Right atrium auricular region (tissue), 2 donors: ENCODE measurements at places on chromosomes 6 and 20. TPM values are rescaled to one million over a fixed set of nuclear protein-coding genes. Genes with fewer than 3 reads are reported as not detected.

DNA sequence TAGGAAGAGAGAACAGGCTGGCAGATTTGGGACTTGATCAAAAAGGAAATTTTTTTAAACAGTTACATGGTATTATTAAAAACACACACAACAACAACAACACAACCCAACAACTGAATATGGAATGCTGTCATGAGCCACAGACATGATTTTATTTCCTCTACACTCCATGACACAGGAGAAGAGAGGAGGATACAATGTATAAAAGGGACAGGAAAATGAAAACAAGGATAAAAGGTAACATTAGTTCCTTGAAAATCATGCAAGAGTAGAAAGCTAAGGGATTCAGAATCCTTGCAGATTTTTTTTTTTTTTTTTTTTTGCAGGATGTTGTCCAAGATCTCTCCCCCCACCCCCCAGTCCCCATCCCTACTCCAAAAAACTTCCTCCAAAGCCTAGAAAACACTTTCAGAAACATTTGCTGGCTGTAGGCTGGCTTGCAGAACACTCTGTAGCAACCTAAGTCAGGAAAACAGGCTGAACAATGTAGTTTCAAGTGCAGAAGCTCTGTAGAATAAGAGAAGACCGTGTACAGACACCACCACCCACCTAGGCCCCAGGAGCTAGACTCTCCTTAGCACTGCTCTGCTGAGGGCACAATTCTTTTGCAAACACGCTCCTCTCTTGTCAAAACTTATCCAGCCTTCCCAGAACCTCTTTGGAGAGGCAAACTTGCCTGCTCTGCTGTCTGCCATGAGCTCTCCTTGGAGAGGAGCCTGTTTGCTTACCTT lies 845 bp downstream of the ZMYND8 start:
- peak overlapping the region; percentile 7 for H3K4me3 ChIP-seq
- peaks cover 100% of the 10 kb centered on the region for H3K4me1 ChIP-seq
- H3K27me3 ChIP-seq, result no peaks in the 10 kb centered on the region
- H3K36me3 ChIP-seq, result no peaks in the 10 kb centered on the region
- H3K27ac ChIP-seq, result peak overlapping the region; percentile 97

DNA sequence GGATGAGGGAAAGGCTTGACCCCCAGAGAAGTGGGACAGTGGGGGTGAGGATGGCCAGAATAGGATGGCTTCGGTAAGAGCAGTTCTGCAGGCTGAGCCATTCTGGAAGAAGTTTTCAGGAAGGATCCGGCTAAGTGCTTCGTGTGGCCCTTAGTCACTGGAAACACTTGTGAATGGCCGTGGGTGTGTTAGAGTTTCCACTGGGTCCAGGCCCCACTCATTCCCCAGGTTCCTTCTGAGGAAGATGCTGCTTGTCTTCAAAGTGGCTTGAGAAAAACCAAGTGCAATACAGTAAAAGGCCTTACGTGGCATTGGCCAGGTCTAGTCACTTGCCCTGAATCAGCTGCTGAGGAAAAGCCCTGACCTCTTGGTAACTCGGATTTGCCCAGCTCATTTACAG lies 27.9 kb downstream of the MANBAL start:
- H3K27ac ChIP-seq, result no peak overlapping the region
- H3K4me3 ChIP-seq, result no peak overlapping the region
- no peaks in the 10 kb centered on the region for H3K4me1 ChIP-seq
- no peaks in the 10 kb centered on the region for H3K27me3 ChIP-seq
- H3K36me3 ChIP-seq, result peaks cover 14% of the 10 kb centered on the region

ABHD16A gene
- 29.4 TPM for total RNA-seq

DNA sequence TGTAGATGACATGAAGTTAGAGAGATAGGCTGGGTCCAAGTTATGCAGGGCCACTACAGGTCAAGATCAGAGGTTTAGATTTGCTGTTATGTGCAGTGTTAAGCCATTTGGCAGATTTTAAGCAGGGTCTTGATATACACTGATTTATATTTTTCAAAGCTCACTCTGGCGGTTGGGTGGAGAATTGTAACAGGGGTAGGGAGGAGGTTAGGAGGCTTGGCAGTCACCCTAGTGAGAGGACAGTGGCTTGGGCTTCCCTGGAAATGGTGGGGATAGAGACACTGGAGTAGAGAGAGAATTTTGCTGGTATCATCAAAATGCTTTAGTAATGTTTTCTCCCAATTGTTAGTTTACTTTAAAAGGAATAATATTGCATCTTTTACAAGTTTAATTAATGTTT lies 149.5 kb upstream of the SUPT3H start:
- DNase-seq, result no peak
- H3K27ac ChIP-seq, result no peak overlapping the region
- no peaks in the 10 kb centered on the region for H3K36me3 ChIP-seq
- H3K27me3 ChIP-seq, result no peaks in the 10 kb centered on the region

CYP24A1 gene
- total RNA-seq, result not detected

- no peaks in the 10 kb centered on the region for H3K36me3 ChIP-seq
- no peak for DNase-seq
- H3K27me3 ChIP-seq, result no peaks in the 10 kb centered on the region
- no peak overlapping the region for H3K4me3 ChIP-seq
- H3K4me1 ChIP-seq, result no peaks in the 10 kb centered on the region
- H3K27ac ChIP-seq, result peak overlapping the region; percentile 96
Measured at GRCh38 chr20:1897541-1897940, 2.3 kb downstream of the SIRPA start.

RAET1G gene
- total RNA-seq, result 1.5 TPM

CRISP3 gene
- total RNA-seq, result not detected

- peaks cover 10% of the 10 kb centered on the region for H3K4me1 ChIP-seq
- DNase-seq, result no peak
- peak overlapping the region; percentile 53 for H3K4me3 ChIP-seq
- H3K36me3 ChIP-seq, result no peaks in the 10 kb centered on the region
Measured at GRCh38 chr6:154994836-154995253, 270 bp upstream of the TIAM2 start.

GRCh38 chr20:43238266-43238665 lies 48.6 kb upstream of the PTPRT start:
- H3K27ac ChIP-seq, result no peak overlapping the region
- no peaks in the 10 kb centered on the region for H3K27me3 ChIP-seq
- H3K4me3 ChIP-seq, result no peak overlapping the region
- H3K4me1 ChIP-seq, result no peaks in the 10 kb centered on the region
- H3K36me3 ChIP-seq, result no peaks in the 10 kb centered on the region
- no peak for DNase-seq

- H3K27ac ChIP-seq, result peak overlapping the region; percentile 93
- H3K27me3 ChIP-seq, result no peaks in the 10 kb centered on the region
- DNase-seq, result no peak
Measured at GRCh38 chr6:26215585-26216358, 128.5 kb downstream of the HFE start.

DNA sequence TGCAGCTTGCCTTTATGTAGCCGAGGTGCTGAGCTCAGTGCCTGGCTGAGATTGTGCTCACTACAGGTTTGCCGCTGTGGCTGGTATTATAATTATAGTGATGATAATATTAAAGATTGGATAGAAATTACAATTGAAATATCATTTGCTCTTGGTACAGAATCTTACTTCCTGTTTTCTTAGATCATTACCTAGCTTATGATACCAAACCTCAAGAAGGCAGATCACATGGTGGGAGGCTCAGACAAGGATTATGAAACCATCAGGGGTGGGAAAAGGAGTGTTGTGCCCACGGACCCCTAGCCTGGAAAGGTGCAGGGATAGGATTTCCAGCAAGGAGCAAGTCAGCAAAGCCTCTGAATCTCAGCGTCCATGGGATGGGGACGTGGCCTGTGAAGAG lies 70.6 kb downstream of the IGF2R start:
- H3K4me1 ChIP-seq, result no peaks in the 10 kb centered on the region
- H3K27me3 ChIP-seq, result no peaks in the 10 kb centered on the region
- no peak overlapping the region for H3K4me3 ChIP-seq
- H3K27ac ChIP-seq, result no peak overlapping the region
- peaks cover 21% of the 10 kb centered on the region for H3K36me3 ChIP-seq

- DNase-seq, result no peak
- H3K4me3 ChIP-seq, result no peak overlapping the region
- no peaks in the 10 kb centered on the region for H3K36me3 ChIP-seq
- no peaks in the 10 kb centered on the region for H3K4me1 ChIP-seq
- no peaks in the 10 kb centered on the region for H3K27me3 ChIP-seq
- H3K27ac ChIP-seq, result no peak overlapping the region
Measured at GRCh38 chr6:2434116-2434515, 188.7 kb upstream of the GMDS start.

DNA sequence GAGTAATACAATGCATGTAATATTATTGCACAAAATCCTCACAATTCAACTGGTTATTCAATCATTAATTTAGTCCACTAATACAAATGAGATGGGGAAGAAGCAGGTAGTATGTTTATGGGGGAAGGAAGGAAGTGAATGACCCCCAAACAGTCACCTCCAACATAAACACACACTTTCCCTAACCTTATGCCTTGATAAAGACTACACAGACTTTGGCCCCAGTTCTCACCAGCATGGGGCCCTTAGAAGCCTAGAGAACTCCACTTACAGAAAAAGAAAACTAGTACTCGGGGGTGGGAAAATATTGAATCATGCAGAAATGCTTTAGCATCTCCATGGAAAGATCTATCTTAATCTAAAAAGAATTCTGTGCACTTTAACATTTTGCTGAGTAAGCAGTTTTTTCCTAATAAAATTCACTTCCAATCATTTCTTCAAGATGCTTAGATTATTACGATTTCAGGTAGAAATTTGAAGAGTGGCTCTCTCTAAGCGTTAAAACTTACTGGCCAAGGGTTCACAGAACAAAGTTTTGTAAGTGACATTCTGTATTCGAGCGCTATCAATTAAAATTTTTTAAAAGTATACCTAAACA lies 18.8 kb downstream of the ARHGAP18 start:
- H3K36me3 ChIP-seq, result no peaks in the 10 kb centered on the region
- no peak overlapping the region for H3K4me3 ChIP-seq
- peaks cover 8% of the 10 kb centered on the region for H3K4me1 ChIP-seq
- H3K27ac ChIP-seq, result no peak overlapping the region
- H3K27me3 ChIP-seq, result no peaks in the 10 kb centered on the region

GRCh38 chr6:119476554-119476953 lies 127.0 kb upstream of the MAN1A1 start:
- no peaks in the 10 kb centered on the region for H3K27me3 ChIP-seq
- H3K36me3 ChIP-seq, result no peaks in the 10 kb centered on the region
- no peaks in the 10 kb centered on the region for H3K4me1 ChIP-seq
- H3K27ac ChIP-seq, result no peak overlapping the region

- no peaks in the 10 kb centered on the region for H3K36me3 ChIP-seq
- H3K4me3 ChIP-seq, result no peak overlapping the region
- DNase-seq, result peak; percentile 77
- H3K27me3 ChIP-seq, result no peaks in the 10 kb centered on the region
- peaks cover 16% of the 10 kb centered on the region for H3K4me1 ChIP-seq
Measured at GRCh38 chr6:11772109-11772825, 6.3 kb downstream of the ADTRP start.

GRCh38 chr20:62728028-62728780 lies 19.6 kb downstream of the NTSR1 start:
- H3K4me1 ChIP-seq, result no peaks in the 10 kb centered on the region
- no peak overlapping the region for H3K4me3 ChIP-seq
- no peaks in the 10 kb centered on the region for H3K27me3 ChIP-seq
- no peak for DNase-seq
- no peaks in the 10 kb centered on the region for H3K36me3 ChIP-seq
- no peak overlapping the region for H3K27ac ChIP-seq

DNA sequence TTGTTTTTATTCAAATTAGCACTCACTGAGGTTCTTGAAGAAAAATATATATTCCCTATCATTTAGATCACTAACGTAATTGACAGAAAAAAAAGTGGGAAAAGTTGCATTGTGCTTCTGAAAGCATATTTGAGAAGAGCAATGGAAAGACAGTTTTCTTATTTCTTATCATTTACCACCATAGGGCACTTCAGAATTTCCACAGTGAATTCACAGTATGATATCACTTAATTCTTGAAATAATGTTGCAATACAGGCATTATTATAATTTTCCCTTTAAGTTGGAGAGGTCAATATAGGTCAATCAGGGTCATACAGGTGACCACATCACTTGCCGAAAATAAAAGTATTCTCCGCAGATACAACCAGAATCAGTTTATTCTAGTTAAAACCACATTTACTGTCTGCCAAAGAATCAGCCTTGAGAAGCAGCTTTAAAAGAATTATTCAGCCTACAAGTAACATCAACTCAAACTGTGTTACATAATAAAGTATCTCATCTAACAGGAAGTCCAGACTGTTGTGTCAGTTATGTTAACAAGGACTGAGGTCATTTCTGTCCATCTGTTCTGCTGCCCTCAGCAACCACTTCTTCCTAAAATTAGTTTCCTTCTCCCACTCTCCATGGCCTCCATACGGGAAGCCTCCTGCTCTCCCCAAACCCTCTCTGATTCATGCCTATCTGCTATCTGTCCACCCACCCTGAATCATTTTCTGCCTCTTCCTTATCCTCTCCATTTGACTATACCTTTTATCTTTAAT lies 121.2 kb downstream of the SIM1 start:
- no peak for DNase-seq
- H3K36me3 ChIP-seq, result no peaks in the 10 kb centered on the region
- no peak overlapping the region for H3K4me3 ChIP-seq
- no peaks in the 10 kb centered on the region for H3K27me3 ChIP-seq

SIRPB2 gene
- total RNA-seq, result 4.4 TPM

TAGAP gene
- total RNA-seq, result 2.0 TPM

MC3R gene
- not detected for total RNA-seq

DAAM2 gene
- total RNA-seq, result 9.7 TPM
